ENCODE measurements at places on chromosomes 4 and X. TPM values are rescaled to one million over a fixed set of nuclear protein-coding genes. Genes with fewer than 3 reads are reported as not detected.

The KIT gene
- total RNA-seq = 0.10 TPM

The TSR2 gene
- total RNA-seq = 25.4 TPM

The RNF128 gene
- not detected for total RNA-seq

The COL25A1 gene
- total RNA-seq = not detected

The FATE1 gene
- total RNA-seq = not detected

DNA sequence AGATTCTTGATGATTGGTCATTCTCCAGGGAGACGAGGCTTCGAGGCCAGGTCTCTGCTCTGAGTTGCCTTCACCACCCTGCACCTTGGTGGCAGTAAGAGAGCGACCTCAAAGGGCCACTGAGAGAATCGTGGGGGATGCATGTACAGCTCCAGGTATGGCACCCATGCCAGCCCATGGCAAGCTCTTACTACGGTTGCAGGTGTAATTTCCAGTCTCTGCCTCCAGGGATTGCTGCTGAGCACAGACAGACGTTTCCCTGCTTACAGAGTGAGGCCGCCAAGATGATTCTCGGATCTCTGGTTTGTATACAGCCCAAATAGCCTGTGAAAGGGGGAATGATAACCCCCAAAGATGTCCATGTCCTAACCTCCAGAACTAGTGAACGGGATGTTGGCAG lies 16.3 kb upstream of the DRD5 start:
- DNase-seq = peak; percentile 43

GRCh38 chr4:147811878-147812277 lies 80.0 kb downstream of the ARHGAP10 start:
- no peak for DNase-seq

- no peak for DNase-seq
These were observed 137.8 kb downstream of the FBXW7 start for GRCh38 chr4:152398060-152398459.
